ENCODE measurements at places on chromosomes 3 and 15.

DNA sequence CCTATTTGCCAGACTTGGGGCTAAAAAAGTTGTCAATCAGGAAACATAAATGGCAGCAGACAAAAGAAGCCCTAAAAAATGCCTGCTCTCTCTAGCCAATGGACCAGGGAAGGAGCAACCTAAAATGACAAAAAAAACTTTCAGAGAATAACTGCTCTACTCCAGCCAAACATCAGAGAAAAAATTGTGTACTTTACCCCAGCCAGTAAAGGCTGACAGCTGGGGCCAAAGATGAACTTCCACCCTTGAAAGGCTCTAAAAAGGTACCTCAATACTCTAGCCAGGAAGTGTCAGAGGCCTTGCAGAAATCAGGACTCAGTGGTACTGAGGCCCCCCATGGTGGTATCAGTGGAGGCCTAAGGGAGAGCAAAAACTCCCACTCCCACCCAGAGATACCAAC is 18.4 kb downstream of the C3orf70 start:
- DNase-seq, result no peak

DNA sequence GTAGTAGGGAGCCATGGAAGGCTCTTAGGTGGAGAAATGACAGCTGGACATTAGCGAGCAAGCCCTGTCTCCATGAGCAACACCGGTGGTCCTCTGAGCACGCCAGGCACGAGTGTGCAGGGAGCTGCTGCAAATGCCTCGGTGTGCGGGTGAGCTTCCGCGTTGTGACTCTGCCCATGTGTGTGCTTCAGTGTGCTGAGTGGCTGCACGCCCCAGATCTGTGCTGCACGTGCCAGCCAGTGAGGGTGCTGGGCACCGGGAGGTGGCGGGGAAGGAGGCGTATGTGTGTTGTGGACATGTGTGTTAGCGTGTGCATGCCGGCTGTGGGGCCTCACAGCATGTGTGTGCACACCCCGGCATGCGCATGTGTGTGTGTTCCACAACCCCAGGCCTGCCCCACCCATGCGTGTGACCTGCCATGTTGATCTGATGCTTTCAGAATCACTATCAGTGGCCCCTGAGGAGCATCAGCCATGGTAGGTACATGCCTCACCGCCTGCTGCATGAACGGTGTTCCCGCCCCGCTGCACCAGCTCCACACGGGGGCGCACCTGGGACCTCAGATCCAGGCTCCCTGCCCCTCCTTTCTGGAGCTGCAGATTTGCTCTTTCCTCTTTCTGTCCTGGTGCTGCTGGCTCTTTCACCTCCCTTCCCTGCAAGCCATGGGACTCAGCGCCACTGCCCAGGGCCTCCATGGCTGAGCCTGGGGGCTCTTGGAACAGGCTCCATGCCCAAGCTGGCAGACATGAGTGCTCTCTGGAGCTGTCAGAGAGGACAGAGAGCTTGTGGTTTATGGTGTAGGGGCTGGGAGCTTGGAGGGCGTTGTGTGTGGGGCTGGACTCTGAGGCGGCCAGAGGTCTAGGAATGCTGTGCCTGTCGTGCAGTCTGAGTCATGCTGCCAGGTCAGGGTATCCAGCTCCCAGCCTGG is 169.4 kb downstream of the TBC1D2B start:
- no peak for DNase-seq

DNA sequence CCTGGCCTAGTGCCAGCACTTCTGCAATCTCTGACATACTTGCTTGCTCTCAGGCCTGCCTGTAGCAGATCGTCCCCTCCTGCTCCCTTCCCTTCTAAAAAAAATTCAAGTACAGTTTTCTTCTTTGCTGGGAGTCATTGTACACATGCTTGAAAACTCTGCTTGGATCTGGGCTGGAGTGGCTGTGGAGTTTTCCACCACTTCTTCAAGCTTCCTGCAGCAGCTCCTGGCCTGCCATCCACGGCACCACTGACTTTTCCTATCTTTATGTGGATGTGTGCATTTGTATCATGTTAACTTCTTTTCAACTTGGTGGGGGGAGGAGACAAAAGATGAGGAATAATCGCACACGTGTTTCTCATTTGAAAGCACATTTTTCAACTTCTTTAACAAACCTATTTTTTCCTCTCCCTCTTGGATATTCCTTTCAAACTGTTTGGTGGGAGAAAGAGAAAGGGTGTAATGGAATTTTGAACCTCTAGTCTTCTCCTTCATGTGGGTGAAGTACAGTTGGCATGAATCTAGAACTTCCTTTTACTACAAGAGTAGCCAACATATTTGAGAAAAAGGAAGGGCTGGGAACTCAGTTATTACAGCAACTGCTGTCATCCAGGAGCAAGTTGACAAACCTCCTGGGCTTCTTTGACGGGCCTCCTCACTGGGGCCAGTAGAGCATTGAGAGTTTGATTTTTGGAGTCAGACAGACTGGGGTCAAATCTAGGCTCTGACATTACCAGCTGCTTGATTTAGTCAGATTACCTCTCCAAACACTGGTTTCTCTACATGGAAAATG is 61.2 kb upstream of the LRTM1 start:
- no peak for DNase-seq

DNA sequence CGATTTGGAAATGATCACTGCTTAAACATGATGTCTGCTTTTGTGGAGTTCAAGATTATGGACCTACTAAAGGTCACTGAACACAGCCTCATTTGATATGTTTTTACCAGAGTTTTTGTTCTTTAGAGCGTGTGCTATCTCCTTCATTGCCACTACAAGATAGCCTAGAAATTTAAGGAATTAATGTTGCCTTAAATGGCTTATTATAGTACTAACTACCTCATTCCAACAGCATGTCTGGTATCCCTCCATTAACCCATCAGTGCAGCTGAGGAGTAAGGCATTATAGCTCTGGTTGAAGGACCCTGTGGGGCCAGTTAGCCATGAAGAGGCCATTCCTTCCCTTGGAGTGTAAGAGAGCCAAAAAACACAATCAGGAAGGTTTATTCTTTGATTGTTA is 2.3 kb upstream of the FAM43A start:
- DNase-seq, result no peak

GRCh38 chr15:57994221-57995049 is 71.1 kb downstream of the ALDH1A2 start:
- no peak for DNase-seq

GRCh38 chr3:32685543-32686185 is 676 bp downstream of the CNOT10 start:
- peak; percentile 4 for DNase-seq

GRCh38 chr3:133521946-133522345 is 51.5 kb upstream of the CDV3 start:
- no peak for DNase-seq

- no peak for DNase-seq
Measured at GRCh38 chr3:47079432-47079831, 84.5 kb downstream of the SETD2 start.

DNA sequence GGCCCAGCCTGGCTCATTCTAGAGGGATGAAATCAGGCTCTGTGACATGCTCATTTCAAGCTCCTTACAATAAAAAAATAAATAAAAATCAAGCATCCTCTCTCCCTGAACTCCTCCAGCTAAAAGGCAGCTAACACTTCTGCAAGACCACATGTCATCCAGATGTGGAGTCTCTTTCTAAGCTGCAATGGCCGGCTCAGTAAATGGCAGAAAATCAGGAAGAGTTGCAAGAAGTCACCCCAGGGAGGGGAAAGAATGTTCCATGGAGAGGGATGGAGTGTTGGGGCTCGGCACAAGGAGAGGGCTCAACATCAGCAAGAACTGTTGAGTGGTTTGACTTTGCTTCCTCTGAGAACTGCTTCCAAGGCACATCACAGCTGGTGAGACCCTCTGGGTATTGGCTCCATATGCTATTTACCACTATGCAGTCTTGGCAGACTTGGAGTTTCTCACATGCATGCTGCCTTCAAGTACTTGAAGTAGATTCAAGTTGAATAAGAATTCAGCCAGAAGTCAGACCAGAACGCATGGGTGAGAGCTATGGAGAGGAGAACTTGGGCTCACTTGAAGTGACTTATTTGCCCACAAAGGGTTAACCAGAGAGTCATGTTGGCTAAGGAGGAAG is 689.0 kb downstream of the NTRK3 start:
- no peak for DNase-seq

- no peak for DNase-seq
Measured at GRCh38 chr3:113468539-113468938, 27.2 kb upstream of the CFAP44 start.

- DNase-seq, result no peak
Measured at GRCh38 chr15:42879443-42879842, 41.1 kb downstream of the TTBK2 start.

DNA sequence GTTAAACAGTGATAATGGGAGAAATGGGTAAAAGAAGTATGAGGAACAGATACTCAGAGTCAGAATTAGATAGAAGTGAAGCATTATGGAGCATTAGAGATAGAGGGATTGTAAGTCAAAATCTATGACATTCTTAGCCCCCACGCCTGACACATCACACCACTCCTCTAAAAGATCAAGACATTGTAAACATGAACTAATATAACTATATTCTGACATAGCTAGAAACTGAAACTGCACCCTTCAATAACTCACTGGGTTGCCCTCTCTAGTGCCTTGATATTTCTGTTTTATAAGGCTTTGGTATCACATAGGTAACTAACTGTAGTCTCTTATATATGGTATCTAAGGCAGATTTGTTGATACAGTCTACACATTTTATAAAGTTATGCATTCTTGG is 684.3 kb upstream of the DPPA4 start:
- DNase-seq, result no peak

- no peak for DNase-seq
Measured at GRCh38 chr3:72641684-72642083, 206.6 kb downstream of the SHQ1 start.

- DNase-seq, result no peak
Measured at GRCh38 chr3:161035711-161036110, 69.4 kb downstream of the B3GALNT1 start.

- DNase-seq, result no peak
Measured at GRCh38 chr3:122786066-122786465, 7.6 kb downstream of the HSPBAP1 start.

- no peak for DNase-seq
Measured at GRCh38 chr3:141052201-141053069, 1.3 kb downstream of the SPSB4 start.

- no peak for DNase-seq
Measured at GRCh38 chr15:40877694-40878093, 3.7 kb upstream of the RHOV start.

DNA sequence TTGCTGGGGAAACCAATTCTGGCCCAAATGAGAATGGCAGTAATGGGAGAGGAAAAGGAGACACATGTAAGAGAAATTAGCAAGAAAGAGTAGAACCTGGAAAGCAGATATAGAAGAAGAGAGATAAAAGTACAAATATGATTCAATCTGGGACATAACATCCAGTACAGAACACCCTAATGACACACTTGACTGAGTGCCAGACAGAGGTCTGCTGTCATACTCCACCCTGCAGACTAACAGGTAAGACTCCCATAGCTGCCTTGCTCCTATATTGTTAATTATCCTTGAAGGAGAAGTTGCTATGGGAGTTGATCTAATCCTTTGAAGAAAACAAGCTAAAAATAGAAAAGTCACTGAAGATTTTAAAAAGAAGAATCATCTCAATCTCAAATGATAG is 21.1 kb downstream of the CCPG1 start:
- no peak for DNase-seq

DNA sequence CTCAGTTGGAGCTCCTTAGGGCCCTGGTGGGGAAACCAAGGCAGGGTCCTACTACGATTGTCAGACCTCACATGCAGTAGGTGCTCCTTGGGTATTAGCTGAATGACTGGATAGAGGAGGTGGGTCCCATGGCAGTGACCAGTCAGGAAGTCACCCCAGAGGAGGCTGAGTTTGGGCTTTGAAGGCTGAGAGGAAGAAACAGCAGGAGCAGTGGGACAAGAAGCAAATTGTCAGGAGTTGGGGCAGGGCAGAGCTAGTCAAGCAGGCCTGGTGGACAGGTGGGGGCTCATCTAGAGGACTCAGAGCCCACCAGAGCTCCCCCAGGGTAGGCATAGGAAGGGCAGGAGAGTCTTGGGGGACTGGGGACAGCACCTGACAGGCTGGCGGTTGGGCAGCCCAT is 3.1 kb downstream of the NBEAL2 start:
- DNase-seq, result no peak

- no peak for DNase-seq
Measured at GRCh38 chr3:183287301-183287971, 34.4 kb downstream of the B3GNT5 start.

- no peak for DNase-seq
Measured at GRCh38 chr15:73782344-73782959, 29.3 kb upstream of the INSYN1 start.

DNA sequence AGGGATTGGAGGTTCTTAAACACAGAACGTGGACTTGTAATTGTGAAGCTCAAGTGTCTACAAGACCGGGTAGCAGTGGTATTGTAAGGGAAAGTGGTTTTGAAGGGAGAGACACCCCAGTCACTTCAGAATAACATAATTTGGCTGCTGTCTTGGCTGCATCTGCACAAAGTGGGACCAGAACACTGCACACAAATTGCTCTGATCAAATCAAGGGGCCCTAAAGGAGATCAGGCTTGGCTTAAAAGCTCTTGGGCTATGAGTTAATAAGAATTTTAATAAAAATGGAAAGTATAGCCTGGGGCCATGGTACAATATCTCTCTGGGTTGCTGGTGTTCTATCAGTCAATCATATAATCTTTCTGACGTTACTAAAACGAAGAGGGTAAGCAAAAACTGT is 356.1 kb upstream of the ICE2 start:
- no peak for DNase-seq

GRCh38 chr15:39599871-39600270 is 19.0 kb downstream of the THBS1 start:
- no peak for DNase-seq

DNA sequence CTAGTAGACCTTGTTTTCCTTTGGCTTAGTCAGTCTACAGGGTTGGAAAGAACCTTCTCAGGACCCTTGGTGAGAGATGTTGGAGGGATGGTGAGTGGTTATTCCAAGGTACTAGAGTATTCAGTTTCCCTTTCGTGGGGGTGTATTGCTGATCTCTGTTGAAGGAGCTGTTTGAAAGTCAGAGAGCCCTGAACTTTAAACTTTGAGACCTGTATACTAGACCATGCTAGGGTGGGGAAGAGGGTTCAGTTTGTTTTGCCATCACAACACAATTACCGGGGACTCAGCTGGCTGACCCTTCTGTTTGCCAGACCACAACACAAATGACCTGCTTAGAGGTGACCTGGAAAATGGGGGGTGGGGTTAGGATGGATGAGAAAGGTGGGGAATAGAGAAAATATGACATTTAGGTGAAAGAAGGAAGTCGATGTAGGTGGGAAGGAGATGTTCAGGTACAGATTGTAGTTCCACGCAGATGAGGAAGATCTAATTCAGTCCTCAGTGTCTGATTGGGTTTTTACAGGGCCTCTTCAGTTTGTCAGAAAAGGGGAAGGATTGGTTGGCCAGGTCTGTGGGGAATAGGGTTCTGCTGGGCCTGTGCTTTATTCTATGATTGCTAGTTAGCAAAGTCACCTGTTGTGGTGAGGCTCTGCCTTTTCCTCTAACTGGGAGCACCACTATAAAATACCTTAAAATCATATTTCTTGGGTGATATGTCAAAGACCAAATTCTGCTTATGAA is 6.8 kb downstream of the UBE2E2 start:
- no peak for DNase-seq

- no peak for DNase-seq
Measured at GRCh38 chr3:153284282-153284938, 122.4 kb downstream of the RAP2B start.

Measured in activated CD8-positive, alpha-beta memory T cell treated with anti-CD3 and anti-CD28 coated beads for 4 hours (primary cell).